Tongue (tissue), 3 donors: ENCODE measurements at places on chromosomes 2 and 18. TPM values are rescaled to one million over a fixed set of nuclear protein-coding genes. Genes with fewer than 3 reads are reported as not detected.

DNA sequence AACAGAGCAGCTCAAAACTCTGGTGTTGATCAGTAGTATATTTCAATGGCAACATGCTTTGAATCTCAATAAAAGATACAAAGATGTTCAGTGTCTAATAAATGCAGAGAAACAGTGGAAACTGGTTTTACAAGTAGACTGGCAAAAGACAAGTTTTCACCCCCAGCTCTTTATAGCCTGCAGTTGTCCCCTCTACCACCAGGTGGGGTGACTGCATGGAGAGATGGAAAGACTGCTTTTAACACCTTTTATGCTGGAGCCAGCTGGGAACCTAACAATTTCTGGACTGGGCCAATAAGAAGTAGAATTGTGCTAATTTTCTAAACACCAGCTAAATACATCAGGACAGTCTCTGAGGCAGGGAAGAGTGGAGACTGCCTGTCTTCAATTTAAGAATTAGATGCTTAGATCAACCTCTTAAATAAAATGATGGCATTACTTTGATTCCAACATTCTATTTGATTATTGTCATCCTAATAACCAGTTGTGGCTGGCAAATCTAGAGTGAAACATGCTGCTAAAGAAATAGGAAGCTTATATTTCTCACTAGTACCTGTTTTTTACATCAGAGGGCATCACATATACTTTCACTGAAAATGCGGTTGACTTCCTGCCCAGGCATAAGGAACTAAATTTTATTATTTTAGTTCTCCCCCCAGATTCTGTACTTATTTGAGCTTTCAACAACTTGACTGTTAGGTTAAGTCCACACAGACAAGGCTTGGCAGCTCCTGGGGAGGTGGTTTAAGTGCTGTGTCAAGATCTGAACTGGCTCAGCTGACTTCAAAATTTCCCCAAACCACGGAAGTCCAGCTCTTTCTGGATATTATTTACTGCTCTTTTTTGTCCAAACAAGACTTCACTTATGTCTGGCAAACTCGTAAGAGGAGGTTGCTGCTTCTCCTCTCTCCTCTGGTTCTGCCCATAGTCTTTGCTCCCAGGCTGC is 140.5 kb downstream of the TPGS2 start:
- DNase-seq = peak; percentile 82

LIPG gene
- 2.9 TPM for total RNA-seq

- no peak for DNase-seq
These were observed 79.7 kb upstream of the FZD5 start for GRCh38 chr2:207849443-207849842.

DNA sequence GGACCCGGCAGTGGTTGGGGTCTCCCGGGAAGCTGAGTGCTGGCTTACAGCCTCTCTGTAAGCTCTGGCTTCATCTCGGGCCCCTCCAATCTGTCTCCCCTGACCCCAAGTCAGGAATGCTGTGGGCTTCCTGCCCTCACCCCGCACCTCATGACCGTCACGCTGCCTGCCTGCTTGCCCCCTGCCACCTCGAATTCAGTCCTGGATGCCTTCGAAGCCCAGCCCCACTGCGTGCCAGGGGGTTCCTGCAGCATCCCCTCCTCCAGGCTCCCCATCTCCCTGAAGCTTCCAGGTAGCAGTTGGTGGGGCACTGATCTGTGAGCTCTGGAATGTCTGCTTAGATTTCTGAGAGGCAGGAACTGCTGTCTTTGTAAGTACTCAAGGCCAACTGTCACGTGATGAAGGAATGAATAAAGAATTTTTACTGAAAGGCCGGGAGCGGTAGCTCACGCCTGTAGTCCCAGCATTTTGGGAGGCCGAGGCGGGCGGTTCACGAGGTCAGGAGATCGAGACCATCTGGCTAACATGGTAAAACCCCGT is 6.5 kb downstream of the CLHC1 start:
- DNase-seq = no peak

GRCh38 chr2:225354281-225354774 is 45.2 kb upstream of the NYAP2 start:
- DNase-seq = peak; percentile 58

LONRF2 gene
- total RNA-seq = 5.1 TPM

KLHL29 gene
- 8.4 TPM for total RNA-seq

PGAP1 gene
- total RNA-seq = 41.1 TPM

- DNase-seq = no peak
These were observed 225.7 kb upstream of the ST6GAL2 start for GRCh38 chr2:107111623-107112022.

TET3 gene
- 10.6 TPM for total RNA-seq

GRCh38 chr18:75341267-75341666 is 86.2 kb downstream of the SMIM21 start:
- DNase-seq = peak; percentile 32

DNA sequence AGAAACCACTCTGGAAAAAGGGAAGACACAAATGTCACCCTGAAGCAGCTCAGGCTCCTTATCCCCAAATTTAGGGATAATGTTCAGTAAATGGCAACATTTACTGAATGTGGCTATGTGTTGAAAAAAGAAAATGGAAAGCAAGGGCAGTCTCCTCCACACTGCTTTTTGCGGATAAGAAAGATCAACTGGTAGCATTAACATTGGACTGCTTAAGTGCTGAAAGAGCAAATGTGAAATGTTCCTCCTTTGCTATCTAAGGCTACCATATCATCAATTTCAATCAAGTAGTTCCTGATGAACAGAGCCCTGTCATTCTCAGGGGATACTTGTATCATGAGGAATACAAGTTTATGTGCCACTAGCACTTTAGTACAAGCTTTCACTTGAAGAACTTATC is 12.5 kb downstream of the FBXO11 start:
- no peak for DNase-seq

DNA sequence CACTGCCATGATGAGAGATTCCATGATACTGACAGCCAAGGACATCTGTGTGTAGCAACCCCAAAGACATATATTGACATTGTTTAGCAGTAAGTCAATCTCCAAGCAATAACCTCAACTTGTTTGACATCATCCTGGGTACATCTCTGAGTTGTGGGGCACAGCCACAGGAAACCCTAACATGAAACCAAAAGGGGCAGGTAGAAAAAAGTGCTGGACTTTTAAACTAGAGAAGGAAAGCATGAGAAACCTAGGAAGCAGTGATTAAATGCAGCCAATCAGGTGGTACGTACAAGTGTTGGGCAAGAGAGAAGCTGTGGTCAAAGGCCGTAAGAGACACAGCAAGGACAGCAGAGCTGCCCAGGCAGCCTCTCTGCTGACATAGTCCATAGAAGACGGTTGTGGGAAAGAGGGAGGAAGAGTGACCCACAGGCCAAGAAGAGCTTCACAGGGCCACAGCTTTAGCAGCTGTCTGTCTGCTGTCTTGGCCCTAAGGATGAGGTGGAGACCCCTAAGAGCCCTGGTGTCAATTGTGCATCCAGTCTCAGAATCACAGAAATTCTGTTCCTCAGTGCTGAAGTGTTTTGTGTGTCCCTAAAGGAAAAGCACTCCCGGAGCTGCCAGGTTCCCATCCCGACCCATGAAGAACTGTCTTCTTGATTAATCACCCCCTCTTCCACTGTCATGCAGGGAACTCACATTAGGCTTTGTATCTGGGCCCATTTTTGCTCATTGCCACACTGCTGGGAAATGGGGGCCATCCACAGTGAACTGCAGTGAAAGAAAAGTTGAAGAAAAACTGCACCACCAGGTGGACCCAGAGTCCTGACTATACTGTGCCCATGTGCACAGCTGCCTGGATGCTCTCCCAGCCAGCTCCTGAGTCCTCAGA is 25.4 kb upstream of the CHN1 start:
- DNase-seq = peak; percentile 57

ELOA2 gene
- not detected for total RNA-seq

ANKRD30BL gene
- 0.31 TPM for total RNA-seq

GRCh38 chr2:127763776-127764175 is 47.2 kb downstream of the WDR33 start:
- DNase-seq = no peak

- DNase-seq = no peak
These were observed 242.7 kb upstream of the MYT1L start for GRCh38 chr2:2573658-2574293.

NEU2 gene
- not detected for total RNA-seq

DNA sequence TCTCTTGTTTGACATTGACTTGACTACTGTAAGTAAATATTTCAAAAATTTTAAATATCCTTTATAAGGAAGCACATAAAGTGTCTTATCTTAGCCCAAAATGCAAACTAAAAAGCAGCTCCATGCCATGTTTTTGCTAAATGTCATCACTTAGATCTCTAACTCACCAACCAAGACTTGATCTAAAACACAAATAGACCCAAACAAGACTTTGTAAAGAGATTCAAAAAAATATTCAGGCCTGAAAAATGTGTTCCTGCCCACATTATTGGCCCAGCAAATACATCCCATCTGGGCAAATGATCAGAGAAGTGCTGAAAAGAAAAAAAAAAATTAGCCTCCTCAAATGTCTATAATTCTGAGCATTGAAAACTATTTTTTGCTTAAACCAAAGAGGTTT is 187.6 kb downstream of the MREG start:
- no peak for DNase-seq

DNA sequence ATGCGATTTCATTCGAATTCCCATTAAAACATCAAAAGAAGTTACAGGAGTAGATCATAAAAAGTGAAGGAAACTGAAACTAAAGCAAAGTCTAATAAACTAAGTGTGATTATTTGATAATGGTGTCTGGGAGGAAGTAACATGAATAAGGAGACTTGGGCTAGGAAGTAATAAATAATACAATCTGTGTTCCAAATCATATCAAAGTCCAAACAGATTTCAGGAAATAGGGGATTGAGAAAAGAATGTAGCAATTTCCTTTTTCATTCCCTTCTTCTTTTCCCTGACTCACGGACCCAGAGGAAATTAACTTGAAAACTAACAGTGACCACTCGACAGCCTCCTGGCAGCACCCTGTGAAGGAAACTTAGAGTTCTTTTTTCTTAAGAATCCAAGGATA is 758.4 kb upstream of the GCFC2 start:
- DNase-seq = peak; percentile 67

TSPYL6 gene
- total RNA-seq = 0.21 TPM

UNC80 gene
- total RNA-seq = 1.3 TPM

DNA sequence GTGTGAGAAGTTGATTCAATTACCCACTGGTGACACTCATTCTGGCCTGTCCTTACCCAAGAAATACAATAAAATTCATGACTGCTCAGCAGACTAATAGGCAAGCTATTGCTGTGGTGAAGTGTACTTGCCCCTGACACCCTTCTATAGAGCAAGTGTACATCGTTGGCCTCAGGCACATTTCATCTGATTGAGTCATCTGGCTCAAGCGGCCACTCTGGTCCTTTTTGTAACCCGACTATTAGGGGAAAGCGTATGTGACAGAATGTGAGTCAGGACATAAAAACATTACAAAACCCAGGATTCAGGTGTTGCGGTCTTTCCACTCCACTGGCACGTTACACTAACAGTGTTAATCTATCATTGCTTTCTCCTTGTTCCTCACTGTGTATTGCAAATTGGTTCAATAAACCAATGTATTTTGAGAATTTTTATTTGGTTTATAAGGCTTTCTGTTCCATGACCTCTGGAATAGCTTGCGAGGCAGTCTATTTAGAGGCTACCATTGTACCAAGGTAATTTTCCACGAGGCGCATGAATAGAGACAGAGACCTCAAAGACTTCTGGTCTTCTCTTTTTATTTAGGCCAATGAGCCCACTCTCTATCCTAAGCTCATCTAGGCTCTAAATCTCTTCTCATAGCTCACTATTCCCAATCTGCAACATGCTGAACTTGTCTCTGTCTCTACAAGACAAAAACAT is 10.2 kb upstream of the TTC32 start:
- DNase-seq = no peak

DNA sequence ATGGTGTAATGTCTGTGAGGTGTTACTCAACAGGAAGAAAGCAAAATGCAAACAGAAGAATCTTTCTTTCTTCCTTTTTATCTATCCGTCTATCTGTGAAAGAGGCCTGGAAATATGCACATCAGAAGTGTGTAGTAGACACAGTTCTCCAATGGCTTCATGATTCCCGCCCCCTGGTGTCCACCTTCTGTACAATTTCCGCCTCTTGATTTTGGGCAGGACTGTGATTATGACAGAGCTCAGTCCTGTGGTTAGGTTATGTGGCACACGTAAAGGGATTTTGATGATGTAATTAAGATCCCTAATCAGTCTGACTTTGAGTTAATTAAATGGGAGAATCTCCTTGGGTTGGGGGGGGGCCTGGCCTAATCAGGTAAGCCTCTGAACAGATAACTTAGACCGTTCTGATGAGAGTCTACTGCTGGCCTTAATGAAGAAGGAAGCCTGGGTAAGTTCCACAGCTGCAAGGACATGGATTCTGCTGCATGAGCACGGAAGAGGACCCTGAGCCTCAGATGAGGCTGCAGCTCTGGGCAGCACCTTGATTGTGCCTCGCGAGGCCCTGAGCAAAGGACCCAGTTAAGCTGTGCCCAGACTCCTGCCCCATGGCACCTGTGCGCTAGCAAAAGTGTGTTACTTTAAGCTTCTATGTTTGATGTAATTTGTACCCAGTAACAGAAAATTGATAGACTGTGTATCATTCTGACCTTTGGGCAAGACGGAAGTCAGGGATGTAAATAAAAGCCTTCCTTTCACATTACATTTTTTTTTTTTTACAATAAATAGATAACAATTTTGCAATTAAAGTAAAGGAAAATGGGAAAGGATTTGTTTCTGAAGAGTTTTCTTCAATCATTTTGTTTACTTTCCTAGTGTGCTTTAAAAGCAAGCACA is 11.3 kb upstream of the KCNF1 start:
- no peak for DNase-seq

GRCh38 chr2:25853038-25853638 is 25.1 kb downstream of the ASXL2 start:
- DNase-seq = no peak

PAX3 gene
- 4.8 TPM for total RNA-seq

DNA sequence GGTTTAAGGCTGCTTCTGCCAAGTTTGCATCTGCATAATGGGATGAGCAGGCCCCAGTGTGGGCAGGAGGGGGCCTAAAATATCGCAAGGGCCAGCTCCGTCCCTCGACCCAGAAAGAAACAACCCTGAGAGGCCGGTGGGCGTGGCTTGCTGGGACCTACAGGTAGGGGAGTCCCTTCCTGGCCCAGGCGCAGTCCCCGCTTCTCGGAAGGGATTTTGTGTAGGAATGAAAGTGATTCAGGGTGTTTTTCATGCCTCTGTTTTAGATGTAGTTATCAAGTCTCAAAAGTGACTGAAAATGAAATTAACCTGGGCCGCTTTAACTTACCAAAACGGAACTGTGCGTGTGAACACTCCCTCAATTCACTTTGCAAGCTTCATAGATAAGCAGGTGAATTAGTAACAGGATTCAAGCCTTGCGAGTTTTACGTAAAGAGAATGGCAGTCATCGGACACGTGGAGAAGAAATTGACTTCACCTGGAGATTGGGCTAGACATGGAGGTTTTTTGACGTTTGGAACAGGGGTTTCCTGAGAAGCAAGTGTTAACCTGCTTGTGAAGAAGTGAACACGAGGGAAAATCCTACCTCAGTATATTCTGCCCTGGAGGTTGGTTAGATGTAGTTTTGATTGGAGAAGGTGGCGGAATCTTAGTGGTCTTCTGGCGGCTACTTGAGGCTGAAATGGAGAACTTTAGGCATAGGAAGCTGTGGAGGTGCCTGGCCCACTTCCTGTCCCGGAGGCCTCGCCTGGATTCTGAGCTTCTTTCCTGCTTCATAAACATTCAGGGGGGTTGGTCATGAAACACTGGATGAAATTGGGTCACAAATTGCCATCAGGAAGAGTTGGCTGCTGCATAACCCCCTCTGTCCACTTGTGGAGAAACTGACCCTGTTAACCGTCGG is 1.7 kb downstream of the NCK2 start:
- DNase-seq = peak; percentile 59

GRCh38 chr2:30796699-30797098 is 10.5 kb downstream of the CAPN13 start:
- DNase-seq = peak; percentile 50

ATRAID gene
- 114 TPM for total RNA-seq

IL1B gene
- 0.21 TPM for total RNA-seq

GRB14 gene
- total RNA-seq = 19.7 TPM

HOXD10 gene
- 0.62 TPM for total RNA-seq
